Hepatocyte (in vitro differentiated cells): ENCODE measurements at places on chromosomes 12 and 14.
A peak's percentile ranks its signal among the peaks of the same experiment; 100 is the strongest.

- DNase-seq = no peak
These were observed 31.5 kb downstream of the FBXL14 start for GRCh38 chr12:1562813-1563407.

DNA sequence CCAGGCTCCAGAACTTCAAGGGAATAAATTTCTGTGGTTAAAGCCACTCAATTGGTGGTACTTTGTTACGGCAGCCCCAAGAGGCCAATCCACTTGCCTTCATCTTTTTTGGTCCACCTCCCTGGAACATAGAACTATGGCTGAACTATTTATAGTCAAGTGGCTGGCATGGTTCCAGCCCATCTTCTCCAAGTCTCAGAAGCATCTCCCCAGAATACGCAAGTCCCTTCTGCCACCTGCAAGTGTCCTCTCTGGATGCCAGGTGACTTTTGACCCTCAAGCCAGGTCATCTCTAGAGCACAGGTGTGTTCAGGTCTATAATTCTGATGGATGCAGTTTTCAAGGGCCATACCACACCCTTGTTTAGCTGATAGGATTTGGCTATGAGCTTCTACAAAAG is 371.5 kb downstream of the AACS start:
- DNase-seq = no peak

GRCh38 chr12:52029685-52030084 is 21.6 kb upstream of the NR4A1 start:
- peak; percentile 67 for DNase-seq

DNA sequence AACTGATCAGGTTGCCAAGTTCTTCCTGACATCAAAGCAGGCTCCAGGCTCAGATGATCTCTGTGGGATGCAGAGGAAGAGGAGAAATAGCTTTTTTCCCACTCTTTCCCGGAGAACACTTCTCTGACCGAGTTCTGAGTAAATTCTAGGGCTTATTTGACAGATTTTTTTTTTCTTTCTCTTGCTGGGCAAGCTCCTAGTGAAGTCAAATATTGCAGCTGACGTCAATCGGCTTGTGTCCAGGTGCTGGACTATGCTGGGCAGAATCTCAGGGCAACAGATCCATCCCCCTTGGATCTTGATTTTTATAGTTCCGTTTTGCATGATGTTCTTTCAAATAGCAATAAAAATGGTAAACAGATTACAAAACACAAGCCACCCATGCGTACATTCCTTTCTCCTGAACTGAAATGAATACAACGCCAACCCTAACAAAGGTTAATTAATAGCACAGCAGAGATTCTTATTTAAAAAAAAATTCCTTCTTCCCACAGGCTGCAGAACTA is 182.2 kb downstream of the NOVA1 start:
- no peak for DNase-seq

DNA sequence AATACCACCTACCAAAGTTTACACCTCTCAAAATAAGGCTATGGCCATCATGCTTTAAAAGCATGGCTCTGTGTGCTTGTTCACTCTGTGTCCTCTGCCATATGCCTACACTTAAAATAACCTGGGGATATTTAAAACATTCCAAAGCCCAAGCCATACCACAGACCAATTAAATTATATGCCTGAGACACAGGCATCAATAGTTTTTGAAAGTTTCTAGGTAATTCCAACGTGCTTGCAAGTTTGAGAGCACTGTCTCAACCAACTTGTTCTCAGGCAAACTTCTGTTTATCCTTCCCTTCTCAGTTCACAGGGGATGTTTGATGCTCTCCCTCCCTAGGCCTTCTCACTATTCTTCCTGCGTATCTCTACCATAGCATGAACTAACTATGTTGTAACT is 3.4 kb upstream of the FRMD6 start:
- DNase-seq = no peak

DNA sequence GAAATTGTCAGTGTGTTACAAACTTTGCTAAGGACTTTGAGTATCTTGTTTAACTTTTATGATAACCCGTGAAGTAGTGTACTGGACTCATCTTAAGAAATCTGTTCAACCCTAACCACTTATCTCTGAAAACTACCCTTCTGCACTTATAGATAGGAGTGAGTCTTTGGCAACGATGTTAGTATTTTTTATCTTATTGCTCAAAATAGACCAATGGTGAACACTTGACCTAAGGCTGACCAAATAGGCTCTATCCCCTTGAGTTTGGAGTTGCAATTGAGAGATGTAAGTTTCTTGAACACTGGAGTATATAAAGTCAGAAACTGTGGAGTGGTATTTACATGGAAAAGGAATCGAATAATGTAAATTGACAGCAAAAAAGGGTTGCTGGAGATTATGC is 786.1 kb downstream of the TMTC2 start:
- no peak for DNase-seq

DNA sequence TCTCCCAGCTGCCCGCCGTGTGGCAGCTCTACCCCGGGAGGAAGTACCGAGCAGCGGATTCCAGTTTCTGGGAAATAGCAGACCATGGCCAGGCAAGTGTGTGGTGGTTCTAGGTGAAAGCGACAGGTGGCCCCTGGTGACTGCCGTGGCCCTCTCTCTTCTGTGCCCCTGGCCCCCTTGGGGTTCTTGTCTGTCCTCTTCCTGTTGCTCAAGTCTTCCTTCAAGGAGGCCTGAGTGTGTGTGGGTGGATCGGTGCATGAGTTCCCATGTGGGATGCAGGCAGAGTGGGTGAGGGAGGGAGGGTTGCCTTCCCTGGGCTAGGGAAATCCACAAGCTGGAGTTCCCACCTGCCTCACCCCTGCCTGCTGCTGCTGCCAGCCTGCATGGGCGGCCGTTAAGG is 4.6 kb downstream of the TCL1B start:
- no peak for DNase-seq

- no peak for DNase-seq
These were observed 889.1 kb downstream of the AACS start for GRCh38 chr12:125954362-125954761.

DNA sequence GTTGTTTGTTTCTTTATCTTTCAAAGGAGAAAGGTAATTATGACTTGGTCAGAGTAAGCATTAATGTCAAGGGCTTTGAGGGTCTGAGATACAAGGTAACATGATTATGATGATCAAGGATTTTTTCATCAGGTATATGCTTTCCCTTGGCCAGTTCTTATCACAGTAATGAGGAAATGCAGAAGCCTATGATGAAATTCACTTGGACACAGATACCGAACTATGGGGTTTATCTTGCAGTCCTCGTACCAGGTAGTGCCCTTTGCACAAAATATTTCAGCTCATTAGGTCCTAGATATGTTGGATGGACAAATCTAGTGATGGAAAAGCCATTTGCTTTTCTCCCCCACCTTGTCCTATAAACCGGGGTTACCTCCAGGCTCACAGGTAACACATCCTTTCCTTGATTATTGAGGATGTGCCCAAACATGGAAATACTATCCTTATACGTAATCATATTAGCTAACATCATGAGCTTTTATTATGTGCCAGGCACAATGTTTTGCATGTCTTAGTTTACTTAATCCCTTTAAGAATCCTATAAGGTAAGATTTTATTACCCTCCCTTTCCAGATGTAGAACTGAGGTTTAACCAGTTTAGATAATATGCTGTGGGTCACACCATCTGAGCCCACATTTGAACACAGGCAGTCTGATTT is 7.0 kb upstream of the RASSF3 start:
- DNase-seq = no peak

DNA sequence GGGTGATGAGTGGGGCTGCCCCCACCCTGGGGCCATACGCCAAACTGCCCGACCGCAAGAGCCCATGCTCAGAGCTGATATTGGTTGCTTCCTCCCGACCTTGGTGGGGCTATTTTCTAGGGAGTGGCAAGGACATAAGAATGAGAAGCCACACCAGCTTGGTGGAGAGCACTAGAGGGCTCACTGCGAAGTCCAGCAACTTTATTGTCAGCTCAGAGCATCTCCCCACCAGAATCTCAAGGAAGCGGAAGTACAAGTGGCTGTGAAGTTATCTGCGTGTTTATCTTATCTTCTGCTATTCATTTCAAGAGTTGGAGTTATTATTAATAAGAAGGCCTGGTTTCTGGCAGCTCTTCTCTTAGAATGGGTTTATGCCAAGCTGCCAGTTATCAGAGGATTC is 4.9 kb upstream of the PLXNC1 start:
- no peak for DNase-seq

- DNase-seq = no peak
These were observed 35.4 kb downstream of the MBIP start for GRCh38 chr14:36284971-36285595.

DNA sequence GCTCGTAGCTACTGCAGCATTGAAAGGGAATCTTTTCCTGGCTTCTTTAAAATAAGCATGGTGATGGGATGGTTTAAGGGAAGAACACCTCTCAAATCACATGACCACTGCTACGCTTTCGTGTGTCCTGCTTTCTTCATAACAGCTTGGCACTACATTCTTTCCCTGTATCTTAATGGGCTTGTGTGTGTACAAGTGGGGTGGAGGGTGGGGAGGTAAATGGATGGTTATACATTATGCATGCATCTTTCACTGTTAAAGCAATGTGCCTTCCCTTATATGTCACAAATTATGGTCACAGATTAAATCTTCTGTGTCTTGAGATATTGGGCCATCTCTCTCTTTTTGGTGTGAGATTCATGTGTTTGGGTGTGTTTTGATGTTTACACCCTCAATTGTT is 169.4 kb upstream of the GARIN2 start:
- DNase-seq = no peak

DNA sequence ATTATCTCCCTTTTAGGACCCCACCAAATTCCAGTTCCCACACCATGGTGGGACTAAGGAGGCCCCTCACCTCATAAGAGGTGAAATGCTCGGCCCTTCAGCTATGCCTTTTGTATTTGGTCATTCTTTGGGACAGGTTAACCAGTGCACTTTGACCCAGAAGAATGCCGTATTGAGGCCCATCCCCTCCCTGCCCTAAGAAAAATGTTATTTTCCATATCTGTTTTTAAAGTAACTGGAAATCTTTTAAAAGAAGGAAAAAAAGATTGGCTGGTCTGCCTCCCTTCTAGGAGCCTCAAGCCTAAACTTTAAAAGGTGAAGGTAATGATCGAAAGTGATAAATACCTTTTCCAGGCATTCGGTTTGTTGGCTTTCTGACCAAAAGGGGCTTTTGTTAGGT is 5.7 kb upstream of the HOXC13 start:
- DNase-seq = no peak

- DNase-seq = peak; percentile 6
These were observed 1.0 kb downstream of the AHNAK2 start for GRCh38 chr14:104977008-104977680.

GRCh38 chr12:76649099-76649498 is 89.5 kb upstream of the OSBPL8 start:
- no peak for DNase-seq

- no peak for DNase-seq
These were observed 24.6 kb downstream of the PLEKHG3 start for GRCh38 chr14:64728856-64729255.

- no peak for DNase-seq
These were observed 146.0 kb upstream of the RPH3A start for GRCh38 chr12:112645586-112645985.

GRCh38 chr14:55052269-55052930 is 953 bp downstream of the MAPK1IP1L start:
- DNase-seq = peak; percentile 23

DNA sequence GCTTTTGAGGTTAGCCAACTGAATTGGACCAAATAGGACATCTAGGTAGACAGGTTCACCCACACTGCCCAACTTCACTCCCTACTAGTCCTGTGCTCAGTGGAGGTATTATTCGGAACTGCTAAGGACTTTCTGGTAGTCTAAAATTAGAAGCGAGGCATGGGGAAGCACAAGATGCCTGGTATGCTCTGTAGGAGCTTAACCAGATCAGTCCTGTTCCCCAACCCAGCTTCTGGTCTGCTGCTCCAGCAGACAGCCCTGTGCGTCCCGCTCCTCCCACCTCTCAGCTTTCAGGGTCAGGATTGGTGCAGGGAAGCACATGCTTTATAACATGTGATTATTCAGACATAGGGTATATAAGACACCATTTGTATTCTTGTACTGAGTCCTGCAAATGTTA is 31.2 kb downstream of the PRB3 start:
- DNase-seq = no peak

DNA sequence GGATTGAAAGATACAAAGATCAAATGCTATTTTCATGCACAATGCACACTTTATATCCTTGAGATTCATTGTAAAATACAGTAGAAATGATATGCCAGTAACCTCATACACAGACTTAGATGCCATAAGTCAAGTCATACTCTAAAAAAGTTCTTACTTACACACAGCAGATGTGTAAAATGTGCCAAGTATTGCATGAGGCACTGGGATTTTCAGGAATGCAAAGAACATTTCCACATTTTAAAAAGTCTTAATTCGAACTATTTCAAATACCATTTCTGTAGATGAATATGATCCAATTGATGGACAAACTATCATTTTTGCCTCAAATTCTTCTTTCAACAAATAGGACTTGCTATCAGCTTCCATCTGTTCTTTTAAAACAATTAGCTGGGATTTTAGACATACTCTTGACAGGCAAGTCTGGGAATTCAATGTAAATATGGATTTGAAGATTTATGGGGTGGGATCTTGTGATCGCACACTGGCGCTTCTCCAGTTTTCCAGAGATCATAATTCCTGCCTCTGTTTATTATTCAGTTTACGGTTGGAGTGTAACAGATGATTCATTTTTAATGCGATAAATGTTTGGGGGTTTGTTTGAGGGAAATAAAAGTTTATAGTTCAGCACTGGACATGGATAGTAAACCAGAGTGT is 183.8 kb downstream of the PAX9 start:
- DNase-seq = no peak

DNA sequence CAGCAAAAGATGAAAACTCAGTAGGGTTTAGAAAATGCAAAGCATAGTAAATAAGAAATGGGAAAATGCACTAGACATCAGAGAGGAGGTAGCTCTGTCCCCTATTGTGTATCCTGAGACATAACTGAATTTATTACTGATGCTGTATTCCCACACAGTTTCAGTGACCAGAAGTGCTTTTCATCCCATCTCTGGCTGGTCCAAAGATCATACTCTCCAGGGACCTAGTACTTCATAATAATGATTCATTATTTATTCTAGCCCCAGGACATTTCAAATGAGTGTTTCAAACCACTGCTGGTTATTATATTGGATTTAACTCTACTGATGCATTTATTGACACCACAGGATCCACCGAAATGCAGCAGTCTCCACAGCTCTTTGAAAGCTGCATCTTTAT is 163.3 kb downstream of the PAWR start:
- DNase-seq = no peak

GRCh38 chr14:24079491-24080141 is 8.3 kb downstream of the CPNE6 start:
- DNase-seq = no peak

- no peak for DNase-seq
These were observed 1.6 kb upstream of the RPS26 start for GRCh38 chr12:56040151-56040550.

DNA sequence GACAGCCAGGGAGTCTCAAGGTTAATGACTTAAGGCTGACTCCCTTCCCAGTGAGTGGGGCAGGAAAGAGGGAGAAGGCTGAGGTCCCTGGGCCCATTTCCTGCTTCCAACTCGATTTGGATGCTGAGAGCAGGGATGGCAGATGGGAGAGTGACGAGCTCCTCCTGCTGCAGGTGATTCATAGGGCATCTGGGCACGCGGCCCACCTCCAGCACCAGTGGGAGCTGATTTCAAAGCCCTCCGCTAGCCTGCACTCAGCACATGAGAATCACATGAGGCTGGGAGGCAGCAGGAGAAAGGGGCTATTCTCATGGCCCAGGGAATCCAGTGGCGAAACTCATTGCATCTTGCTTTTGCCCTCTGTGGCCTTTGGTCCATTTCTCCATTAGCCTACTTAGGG is 90.8 kb downstream of the SSPN start:
- no peak for DNase-seq
